Iris pigment epithelial cell (primary cell): ENCODE measurements at places on chromosomes 12 and 14.

DNA sequence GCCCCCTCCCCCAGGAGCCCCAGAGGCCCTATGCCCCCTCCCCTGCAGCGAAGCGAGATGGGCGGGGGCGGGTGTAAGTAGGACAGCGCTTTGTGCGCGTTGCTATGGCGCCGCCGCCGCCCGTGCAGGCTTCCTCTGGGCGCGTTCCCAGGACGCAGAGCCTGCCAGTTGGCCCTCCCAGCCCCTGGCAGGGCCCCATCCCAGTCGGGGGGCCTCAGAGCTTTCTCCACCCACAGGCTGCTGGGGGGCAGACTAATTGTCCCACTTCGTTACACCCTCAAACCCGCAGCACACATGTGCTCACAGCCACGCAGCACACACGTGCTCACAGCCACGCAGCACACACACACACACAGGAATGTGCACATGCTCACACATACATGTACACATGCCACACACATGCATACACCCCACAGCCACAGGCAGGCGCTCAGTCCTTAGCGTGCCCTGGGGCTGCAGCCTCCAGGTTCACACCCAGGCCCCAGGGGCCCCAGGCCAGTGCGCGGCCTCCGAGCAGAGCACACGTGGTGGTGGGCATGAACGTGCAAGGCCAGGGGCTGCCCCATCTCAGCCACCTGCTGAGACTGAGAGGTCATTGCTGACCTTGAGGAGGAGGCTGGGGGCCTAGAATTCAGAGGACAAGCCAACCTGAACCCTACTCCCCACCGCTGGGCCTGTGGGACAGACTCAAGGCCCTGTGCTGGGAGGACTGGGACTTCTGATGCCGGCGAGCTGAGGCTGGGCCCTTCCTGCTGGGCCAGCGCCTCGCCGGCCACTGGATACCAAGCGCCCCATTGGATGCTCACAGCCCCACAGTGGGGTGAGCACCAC is 15.6 kb downstream of the TRMT61A start:
- no peak for DNase-seq

- DNase-seq = no peak
Observed at GRCh38 chr12:63963868-63964267, 119.4 kb downstream of the SRGAP1 start.

DNA sequence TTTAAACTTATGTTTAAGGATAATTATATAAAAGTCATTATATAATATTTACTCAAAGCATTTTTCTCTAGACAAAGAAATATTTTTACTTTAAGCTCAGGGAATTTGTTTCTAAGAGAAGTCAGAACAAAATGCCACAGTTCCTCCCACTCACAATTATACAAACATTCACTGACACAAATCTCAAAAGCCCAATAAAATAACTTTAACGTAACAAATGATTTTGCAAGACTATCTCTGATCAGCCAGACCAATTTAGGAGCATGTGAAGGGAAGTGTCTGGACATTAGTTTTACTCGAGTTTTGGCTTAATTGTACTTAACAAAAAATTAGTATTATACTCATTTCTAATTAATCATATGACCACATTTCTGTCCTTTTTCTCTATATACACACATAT is 41.2 kb downstream of the COCH start:
- DNase-seq = peak; percentile 12

GRCh38 chr12:3672113-3672509 is 80.8 kb downstream of the CRACR2A start:
- no peak for DNase-seq

DNA sequence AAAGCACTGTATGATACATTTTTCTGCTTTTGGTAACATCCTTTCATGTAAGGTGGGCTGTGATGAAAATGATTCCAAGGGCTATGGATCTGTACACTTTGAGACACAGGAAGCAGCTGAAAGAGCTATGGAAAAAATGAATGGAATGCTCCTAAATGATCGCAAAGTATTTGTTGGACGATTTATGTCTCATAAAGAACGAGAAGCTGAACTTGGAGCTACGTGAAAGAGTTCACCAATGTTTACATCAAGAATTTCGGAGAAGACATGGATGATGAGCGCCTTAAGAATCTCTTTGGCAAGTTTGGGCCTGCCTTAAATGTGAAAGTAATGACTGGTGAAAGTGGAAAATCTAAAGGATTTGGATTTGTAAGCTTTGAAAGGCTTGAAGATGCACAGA is 22.1 kb upstream of the SRGAP1 start:
- peak; percentile 71 for DNase-seq

DNA sequence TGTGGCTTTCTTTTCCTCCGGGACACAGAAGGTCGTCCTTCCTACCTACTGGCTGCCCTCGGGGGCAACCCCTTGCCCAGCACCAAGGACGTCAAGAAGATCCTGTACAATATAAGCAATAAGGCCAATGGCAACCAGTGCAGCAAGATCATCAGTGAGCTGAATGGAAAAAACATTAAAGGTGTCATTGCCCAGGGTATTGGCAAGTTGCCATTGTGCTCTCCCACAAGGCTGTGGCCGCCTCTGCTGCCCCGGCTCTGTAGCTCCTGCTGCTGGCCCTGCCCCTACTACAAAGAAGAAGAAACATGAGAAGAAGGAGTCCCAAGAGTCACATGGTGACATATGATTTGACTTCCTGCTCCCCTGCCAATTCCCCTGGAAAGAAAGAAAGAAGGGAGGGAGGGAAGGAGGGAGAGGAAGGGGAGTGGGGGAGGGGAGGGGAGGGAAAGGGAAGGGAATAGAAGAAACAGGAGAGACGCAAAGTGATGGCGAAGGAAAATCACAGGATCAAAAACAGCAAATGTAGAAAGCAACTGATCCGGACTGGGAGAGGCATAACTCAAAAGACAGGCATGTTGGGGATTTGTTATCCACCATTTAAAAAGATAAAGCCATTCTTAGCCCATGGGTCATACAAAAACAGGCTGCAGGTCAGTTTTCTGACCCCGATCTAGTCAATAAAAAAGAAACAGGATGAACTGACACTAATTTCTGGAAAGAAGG is 61.3 kb upstream of the RESF1 start:
- peak; percentile 61 for DNase-seq
